ENCODE measurements at places on chromosomes 6 and 20.
A peak's percentile ranks its signal among the peaks of the same experiment; 100 is the strongest.

DNA sequence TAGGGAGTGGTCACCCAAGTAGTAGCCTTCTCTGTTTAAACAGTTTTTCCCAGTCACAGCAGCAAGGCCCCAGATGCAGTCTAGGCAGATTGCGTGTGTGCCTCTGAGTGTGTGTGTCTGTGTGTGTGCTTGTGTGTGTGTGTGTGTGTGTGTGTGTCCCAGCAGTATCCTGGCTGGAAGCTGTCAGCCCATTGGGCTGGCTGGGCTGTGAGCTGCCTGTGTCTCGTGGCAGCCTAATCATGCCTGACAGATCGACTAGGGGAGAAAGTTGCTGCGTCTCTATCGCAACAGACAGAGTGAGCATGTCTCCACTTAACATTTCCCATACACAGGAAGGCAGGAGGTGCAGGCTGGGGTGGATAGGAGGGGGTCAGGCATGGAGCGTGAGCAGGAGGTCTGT lies 42.9 kb upstream of the LRFN2 start:
- no peak for DNase-seq

- no peak for DNase-seq
Observed at GRCh38 chr20:5835321-5835821, 85.2 kb downstream of the SHLD1 start.

DNA sequence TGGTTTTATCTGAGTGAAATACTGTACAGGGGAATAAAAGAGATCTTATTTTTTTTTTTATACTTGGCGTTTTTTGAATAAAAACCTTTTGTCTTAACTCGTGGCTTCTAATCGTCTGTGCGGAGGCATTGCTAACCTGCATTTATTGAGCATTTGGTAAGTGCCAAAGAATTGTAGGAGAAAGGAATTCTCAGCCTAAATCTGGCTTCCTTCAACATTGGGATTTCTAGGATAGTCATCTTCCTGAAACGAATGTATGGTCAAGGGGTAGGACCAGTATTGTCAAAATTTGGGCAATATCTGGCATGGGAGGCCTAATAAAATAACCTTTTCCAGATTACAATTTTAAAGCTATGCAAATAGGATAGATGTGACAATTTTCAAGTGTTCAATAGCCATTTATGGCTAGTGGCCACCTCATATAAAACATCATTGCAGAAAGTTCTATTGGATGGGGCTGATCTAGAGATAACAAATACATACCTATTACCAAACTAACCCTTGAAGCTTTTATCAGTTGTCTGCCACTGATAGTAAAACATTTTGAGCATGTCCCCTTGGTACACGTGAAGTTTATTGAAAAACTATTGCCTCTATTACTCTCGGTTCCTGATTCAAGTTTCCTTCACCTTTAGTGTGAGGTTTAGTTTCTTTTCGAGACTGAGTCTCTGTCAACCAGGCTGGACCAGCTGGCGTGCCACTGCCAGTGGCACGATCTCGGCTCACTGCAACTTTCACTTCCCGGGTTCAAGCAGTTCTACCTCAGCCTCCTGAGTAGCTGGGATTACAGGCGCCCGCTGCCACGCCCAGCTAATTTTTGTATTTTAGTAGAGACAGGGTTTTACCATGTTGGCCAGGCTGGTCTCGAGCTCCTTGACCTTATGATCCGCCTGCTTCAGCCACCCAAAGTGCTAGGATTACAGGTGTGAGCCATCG lies 5.6 kb downstream of the PIM1 start:
- no peak for DNase-seq

DNA sequence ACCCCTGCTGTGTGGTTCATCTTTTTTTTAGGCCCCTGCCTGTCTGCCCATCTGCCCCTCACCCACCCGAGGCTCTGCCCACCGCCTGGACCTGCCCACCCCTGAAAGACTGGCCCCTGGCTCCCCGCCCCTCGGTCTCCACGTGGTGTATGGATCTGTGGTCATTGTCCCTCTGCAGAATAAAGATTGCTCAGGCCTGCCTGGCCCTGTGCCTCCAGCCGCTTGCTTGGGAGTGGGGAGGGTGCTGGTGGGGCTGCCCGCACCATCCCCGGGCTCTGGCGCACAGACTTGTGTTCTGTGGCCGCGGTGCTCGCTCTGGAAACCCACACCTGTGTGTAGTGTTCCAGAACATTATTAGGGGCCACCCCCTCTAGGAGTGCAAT lies 1.6 kb downstream of the MAP1LC3A start:
- no peak for DNase-seq

- DNase-seq: no peak
Observed at GRCh38 chr20:53480913-53481312, 112.7 kb downstream of the ZNF217 start.

GRCh38 chr6:83921315-83921714 lies 61.8 kb downstream of the CYB5R4 start:
- no peak for DNase-seq

- no peak for DNase-seq
Observed at GRCh38 chr6:118696271-118696670, 44.9 kb upstream of the CEP85L start.

- no peak for DNase-seq
Observed at GRCh38 chr6:14921170-14921569, 324.7 kb upstream of the JARID2 start.

GRCh38 chr6:163570579-163571231 lies 156.2 kb downstream of the QKI start:
- no peak for DNase-seq

GRCh38 chr6:14002176-14002947 lies 77.6 kb downstream of the RNF182 start:
- DNase-seq: no peak

DNA sequence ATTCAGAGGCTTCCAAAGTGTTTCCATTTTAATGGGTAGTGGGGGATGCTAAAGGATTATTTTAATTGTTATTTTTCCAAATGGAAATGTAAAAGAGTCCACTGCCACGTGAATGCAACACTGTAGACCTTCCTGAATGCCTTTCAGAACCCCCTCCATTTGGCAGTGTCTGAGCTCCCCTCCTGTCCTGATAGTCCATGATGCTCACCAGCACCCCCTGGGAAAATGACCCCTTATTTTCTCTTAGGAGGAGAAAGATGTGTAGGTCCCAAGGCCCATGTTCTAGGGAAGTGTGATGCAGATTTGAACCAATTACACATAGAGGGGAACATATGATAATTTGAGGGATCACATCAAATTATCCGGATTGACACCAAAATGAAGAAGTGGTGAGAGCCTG lies 46.8 kb upstream of the SH3BGRL2 start:
- no peak for DNase-seq

GRCh38 chr6:5125152-5126006 lies 40.2 kb downstream of the PPP1R3G start:
- DNase-seq: no peak

DNA sequence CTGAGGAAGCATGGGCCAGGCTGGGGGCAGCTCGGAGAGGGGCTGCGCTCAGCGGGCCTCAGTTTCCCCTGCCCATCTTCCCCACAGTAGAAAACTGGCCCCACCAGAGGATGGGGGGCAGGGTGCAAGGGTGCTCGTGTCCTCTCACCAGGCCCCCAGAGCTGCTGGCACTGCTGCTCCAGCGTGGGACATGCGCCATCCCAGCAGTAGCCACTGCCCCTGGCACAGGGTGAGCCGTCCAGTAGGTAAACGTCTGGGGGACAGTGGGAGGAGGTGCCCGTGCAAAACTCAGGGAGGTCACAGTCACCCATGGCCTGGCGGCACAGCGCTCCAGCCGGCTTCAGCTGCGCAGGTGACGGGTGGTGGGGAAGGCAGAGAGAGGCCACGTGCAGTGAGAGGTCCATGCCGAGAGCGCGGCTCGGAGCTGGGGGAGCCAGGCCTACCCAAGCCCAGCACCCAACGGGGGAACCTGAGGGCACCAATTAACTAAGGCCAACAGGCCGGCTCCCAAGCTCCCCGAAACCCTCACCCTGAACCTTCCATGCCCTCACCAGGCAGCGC lies 8.9 kb upstream of the GFRA4 start:
- no peak for DNase-seq

GRCh38 chr6:161079566-161080262 lies 88.1 kb downstream of the MAP3K4 start:
- no peak for DNase-seq

- DNase-seq: no peak
Observed at GRCh38 chr6:118387921-118388701, 160.0 kb upstream of the PLN start.

- DNase-seq: no peak
Observed at GRCh38 chr6:34929241-34929978, 40.4 kb downstream of the ANKS1A start.

GRCh38 chr6:328924-329323 lies 36.6 kb downstream of the DUSP22 start:
- no peak for DNase-seq

- DNase-seq: no peak
Observed at GRCh38 chr6:96194675-96195074, 178.9 kb downstream of the FUT9 start.

- no peak for DNase-seq
Observed at GRCh38 chr6:148203281-148203925, 139.2 kb upstream of the SASH1 start.

DNA sequence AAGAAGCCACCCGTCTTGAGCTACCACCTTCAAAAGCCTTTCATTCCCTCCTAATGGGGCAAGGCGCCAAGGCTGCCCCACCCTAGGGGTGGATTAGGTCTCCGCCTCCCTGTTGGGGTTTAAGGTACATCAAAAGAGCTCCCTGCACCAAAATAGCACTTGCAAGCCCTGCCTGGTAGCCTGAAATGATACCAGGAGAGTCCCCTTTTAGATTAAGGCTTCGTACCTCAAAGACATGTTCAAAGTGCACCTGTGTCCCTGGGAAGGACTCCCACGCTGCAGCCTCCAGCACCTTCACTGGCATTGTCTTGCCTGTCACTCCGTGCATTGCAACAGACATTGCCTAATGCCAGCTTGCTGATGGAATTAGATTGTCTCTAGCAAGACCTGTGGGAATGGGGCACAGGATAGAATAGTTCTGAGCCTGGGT lies 15.7 kb upstream of the CDKN1A start:
- no peak for DNase-seq

- DNase-seq: no peak
Observed at GRCh38 chr6:166172546-166172945, 4.9 kb upstream of the TBXT start.

DNA sequence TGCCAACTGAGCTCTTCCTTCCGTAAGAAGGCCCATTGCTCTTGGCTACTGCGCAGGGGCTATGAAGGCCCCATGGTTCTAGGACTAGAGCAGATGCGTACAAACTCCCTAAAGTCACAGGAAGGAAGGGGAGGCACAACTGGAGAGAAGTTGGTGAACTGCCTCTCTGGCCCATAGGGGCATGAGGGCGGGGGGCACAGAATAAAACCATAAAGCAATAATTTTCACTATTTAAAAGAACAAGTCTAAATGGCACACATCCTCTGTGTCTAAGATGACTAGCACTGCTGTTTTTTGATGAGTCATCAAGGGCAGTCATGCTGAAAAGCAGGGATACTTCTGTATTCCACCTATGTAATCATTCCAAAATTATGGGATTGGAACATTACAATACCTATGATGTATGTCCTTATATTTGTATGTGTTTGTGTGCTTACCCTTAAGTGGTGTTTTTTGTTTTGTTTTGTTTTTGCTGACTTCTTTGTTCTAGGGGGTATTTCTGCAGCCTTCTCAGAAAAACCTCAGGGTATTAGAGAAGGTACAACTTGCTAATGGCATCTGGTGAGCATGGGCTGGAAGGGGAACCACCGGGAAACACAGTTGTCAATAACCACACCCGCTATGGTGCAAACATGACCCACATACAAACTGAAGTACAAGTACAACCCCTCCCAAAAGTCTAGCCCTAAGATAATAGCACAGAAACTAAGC lies 36.9 kb downstream of the B4GALT5 start:
- no peak for DNase-seq

DNA sequence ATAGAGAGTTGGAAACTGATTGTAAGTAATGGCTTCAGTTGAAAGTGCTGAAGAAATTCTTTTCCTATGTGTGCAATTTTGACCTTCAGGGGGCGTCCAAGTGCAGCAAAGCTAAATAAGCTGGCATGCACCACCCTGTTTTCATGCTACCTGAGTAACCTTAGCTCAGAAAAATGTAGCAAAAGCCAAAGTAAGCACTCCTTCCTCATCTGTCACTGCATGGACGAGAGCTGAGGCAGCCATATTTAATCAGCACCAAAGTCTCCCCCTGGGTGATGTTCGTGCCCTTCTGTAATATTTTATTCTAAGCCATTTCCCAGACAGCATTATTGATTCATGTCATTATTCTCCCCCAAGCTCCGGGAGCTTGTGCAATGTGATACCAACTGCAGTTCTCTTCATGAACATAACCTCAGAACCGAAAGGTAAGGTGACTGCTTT lies 123.1 kb downstream of the RPS12 start:
- peak; percentile 74 for DNase-seq

DNA sequence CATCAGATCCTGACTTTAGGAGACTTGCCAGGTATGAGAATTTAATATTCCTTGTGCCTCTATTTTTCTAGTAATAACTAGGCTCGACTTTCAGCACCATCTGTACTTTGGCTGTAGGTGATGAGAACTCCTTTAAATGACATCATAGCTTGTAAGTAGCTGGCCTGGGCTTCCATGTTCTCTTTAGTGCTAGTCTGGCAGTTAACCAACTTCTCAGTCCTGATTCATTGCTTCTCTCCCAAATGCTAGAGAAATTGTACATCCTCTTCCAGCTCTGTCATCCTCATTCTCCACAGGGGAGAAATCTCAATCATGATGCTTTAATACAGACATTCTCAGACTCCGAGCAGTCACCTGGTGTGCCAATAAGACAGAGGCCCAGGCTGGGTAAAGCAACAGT lies 143.5 kb upstream of the MOCS1 start:
- no peak for DNase-seq

DNA sequence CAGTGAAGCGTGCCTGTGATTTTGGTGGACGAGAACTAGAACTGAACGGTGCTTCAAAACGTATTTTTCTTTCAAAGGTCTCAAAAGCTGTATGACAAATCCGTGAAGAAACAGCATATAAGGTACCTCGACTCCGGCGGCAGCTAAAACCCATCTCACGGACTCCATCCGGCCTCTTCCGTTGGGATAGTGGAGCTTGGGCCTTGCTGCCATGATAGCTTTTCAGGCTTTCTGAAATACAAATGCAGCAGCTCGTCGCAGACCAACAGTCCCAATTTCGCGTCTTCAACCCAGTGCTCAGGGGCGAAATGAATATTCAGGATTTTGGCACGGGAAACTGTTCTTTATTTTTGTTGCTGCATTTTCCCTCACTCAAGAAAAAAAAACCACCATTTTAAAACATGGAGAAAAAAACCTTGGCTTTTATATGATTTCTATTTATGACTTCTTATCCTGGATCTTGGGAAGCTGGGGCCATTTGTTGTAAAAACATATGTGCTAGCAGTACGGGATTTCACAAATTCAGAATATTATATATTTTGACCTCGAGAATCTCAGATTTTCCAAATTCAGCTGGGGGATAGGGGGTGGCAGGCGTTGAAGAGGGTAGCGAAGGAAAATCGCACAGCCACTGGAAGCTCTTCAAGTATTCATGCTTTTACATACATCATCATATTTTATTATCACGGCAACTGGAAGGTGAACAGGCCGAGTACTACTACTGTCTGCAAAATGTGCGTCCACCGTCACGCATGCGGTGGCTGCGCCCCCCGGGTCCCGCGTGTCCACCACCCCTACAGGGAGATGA lies 849 bp downstream of the GSTA4 start:
- DNase-seq: no peak

- DNase-seq: no peak
Observed at GRCh38 chr6:13412211-13412610, 75.2 kb downstream of the GFOD1 start.
